ENCODE measurements at places on chromosomes 11 and 22. TPM values are rescaled to one million over a fixed set of nuclear protein-coding genes. Genes with fewer than 3 reads are reported as not detected.

Gene CCND1
- 217 TPM for total RNA-seq

Gene SERPING1
- 28.6 TPM for total RNA-seq

Gene ALDH3B1
- total RNA-seq: 7.5 TPM

Gene CABP4
- not detected for total RNA-seq

Gene SCGB2A2
- total RNA-seq: not detected
